ENCODE measurements at places on chromosomes 13 and 19. TPM values are rescaled to one million over a fixed set of nuclear protein-coding genes. Genes with fewer than 3 reads are reported as not detected.

DNA sequence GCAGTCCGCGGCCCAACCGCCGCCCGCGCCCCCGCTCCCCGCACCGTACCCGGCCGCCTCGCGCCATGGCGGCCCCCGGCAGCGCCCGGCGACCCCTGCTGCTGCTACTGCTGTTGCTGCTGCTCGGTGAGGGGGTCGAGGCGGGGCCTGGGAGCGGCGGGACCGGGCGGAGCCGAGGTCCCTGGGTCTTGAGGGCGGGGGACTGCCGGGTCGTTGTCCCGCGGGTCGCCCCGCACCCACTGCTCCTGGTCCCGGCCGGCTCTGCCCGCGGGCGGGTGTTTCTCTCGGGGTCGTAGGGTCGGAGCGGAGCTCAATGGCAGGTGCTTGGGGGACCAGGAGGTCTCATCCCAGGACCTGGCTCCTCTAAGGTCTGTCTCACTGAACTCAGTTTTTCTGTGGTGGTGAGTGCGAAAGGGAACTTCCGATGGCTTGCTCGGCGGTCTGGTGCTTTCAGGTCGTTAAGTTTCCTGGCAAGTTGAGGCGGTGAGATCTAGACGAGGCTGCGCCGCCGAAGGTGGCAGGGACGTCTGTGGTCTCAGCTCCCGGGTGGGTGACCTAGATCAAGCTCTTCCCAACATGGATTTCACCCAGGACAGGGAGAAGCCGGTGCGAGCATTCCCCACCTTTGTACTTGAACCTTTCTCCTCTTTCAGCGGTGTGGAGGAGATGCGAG lies 467 bp downstream of the LAMP1 start:
- DNase-seq, result peak; percentile 52

DNA sequence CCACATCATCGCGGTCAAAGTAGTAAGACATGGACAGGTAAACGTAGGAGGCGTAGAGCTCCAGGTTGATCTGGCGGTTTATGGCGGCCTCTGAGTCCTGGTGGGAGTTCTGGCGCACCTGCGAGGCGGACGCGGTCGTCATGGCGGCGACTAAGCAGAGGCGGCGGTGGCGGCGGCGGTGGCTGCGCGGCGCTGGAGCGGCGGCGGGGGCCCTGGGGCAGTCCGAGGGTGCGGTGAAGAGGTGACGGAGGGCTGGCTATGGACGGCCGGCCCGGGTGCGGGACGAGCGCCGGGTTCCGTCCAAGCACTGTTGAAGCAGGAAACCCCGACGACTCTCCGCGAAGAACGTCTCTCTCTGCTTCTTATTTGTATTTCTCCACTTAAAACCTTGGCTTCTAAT lies 484.3 kb upstream of the SGCG start:
- no peak for DNase-seq

DNA sequence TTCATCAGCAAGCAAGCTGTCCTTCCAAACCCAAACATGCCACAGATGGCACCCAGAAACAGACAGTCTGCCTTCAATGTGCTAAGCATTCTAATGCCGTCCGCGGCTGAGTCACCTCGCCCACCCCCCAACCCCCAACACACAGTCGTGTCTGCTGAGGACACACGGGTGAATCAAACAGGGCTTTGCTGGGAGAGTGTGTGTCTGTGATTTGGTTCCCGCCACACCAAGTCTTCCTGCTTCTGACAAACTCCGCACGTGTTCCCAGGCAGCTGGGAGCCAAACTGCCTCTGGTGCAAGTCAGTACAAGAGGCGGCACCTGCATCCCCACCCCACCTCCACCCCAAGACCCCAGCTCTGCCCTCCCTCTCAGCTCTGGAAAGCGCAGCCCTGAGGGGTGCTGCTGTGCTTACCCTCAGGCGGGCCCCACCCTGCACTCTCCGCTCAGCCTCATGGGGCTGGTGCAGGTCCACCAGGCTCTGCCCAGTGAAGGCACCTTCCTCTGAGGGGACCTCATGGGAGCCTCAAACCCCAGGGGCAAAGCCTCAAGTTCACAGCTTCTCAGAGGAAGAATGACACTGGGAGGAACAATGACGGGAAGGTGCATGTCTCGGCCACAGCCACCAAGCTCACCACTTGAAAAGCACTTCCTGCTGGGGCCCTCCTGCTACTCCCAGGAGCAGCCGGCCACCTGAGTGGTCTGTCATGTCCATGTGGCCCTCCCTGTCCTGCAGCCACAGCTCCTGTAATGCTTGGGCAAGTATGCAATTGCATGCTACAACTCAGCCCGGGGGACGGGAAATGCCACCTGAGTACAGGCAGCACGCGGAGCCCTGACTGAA lies 15.0 kb upstream of the SLC35E1 start:
- DNase-seq, result peak; percentile 82

DNA sequence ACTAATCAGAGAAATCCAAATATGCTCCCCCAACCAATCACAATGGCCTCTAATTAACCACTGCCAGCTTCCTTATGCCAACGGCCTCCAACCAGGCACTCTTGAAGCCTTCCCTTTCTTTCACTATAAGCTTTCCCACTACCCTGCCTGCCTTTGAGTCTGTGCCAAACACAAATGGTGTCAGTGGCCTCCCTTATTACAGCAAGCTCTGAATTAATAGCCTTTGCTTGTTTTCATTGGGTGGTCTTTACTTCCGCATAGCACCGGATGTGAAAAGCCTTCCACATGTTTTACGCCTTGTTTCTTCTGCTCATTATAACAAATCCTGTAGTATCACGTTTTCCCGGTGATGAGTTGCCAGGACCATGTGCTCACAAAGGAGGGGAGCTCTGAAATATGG lies 1.4 kb upstream of the EDDM13 start:
- DNase-seq, result no peak

MYBPC2 gene
- polyA plus RNA-seq, result 0.23 TPM
